ENCODE measurements at places on chromosomes 1 and 21. TPM values are rescaled to one million over a fixed set of nuclear protein-coding genes. Genes with fewer than 3 reads are reported as not detected.

GRCh38 chr1:54763816-54764132, 549 bp downstream of the PARS2 start:
- DNase-seq = no peak
- H3K4me1 ChIP-seq = peaks cover 16% of the 10 kb centered on the region
- peak overlapping the region; percentile 88 for H3K4me3 ChIP-seq
- H3K27ac ChIP-seq = peak overlapping the region; percentile 70
- H3K36me3 ChIP-seq = peaks cover 4% of the 10 kb centered on the region

DNA sequence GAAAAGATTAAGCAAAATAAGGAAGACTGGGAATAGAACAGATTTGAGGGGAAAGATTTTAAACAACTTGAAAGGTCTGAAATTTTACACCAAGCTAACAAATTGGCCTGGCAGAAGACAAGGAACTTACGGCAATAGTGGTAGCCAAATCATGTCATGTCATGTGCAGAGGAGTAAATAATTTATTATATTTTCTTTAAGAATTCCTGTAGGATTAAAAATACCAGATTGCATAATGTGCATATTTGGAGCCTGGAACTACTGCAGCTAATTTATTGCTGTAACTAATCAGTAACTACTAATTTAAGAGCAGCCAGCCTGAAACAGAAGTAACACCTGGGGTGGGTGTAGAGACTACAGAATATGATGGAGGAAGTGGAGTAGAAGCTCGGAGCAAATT, 334.3 kb downstream of the TGFB2 start:
- H3K27me3 ChIP-seq = no peaks in the 10 kb centered on the region
- no peak overlapping the region for H3K27ac ChIP-seq
- no peak overlapping the region for H3K4me3 ChIP-seq
- H3K36me3 ChIP-seq = no peaks in the 10 kb centered on the region
- no peaks in the 10 kb centered on the region for H3K4me1 ChIP-seq
- no peak for DNase-seq

GRCh38 chr1:177609953-177610352, 359.9 kb downstream of the SEC16B start:
- H3K4me3 ChIP-seq = no peak overlapping the region
- DNase-seq = no peak
- no peaks in the 10 kb centered on the region for H3K36me3 ChIP-seq
- no peaks in the 10 kb centered on the region for H3K27me3 ChIP-seq

- no peaks in the 10 kb centered on the region for H3K27me3 ChIP-seq
- no peak for DNase-seq
- no peaks in the 10 kb centered on the region for H3K4me1 ChIP-seq
- no peak overlapping the region for H3K4me3 ChIP-seq
These were observed 18.7 kb upstream of the ST3GAL3 start for GRCh38 chr1:43688594-43689000.

- peaks cover 32% of the 10 kb centered on the region for H3K4me1 ChIP-seq
- H3K27ac ChIP-seq = peak overlapping the region; percentile 89
- H3K36me3 ChIP-seq = no peaks in the 10 kb centered on the region
- no peaks in the 10 kb centered on the region for H3K27me3 ChIP-seq
- DNase-seq = no peak
These were observed 1.2 kb downstream of the BCL9 start for GRCh38 chr1:147542569-147542897.

Gene FMN2
- 0.20 TPM for total RNA-seq

Gene ANGPTL1
- 19.2 TPM for total RNA-seq

Gene SYT11
- total RNA-seq = 12.0 TPM

Gene GBP3
- 32.6 TPM for total RNA-seq

All from left lung (tissue), 14 donors.